ENCODE measurements at places on chromosomes 7 and 10.

DNA sequence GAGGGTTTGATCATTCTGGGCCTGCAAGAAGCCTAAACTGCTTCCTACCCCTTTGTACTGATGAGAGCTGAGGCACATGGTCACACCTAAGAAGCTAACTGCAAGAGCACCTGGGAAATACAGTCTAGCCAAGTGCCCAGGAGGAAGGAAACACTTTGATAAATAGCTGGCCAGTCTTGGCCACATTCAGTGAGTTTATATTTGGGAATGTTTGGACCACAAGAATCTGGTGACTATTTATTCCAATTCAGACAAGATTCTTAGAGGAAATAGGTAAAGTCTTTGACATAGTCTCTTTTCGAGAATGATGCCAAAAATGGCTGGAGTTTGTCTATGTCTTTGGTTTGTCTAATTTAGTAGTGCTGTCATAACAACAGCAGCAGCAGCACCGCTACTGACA lies 213.6 kb downstream of the KIF20B start:
- no peak for DNase-seq

DNA sequence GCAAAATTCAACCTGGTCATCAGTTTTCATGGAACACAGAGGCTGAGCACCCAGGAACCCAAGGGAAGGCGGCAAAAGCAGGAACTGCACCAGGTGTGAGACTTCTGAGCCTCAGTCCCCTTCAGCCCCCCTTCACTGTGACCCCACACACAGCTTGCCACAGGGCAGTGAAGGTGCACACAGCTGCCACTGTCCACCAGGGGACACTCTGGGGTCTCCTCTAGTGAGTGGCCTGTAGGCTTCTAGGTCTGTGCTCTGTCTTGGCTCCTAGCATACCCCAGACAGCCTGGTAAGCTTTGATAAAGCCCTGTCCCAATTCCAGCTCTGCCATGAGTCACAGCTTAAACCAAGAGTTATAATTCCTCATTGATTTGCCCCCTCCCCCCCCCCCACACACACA lies 12.1 kb downstream of the KCNH2 start:
- DNase-seq = no peak

GRCh38 chr7:42485301-42485766 lies 248.3 kb upstream of the GLI3 start:
- DNase-seq = no peak

DNA sequence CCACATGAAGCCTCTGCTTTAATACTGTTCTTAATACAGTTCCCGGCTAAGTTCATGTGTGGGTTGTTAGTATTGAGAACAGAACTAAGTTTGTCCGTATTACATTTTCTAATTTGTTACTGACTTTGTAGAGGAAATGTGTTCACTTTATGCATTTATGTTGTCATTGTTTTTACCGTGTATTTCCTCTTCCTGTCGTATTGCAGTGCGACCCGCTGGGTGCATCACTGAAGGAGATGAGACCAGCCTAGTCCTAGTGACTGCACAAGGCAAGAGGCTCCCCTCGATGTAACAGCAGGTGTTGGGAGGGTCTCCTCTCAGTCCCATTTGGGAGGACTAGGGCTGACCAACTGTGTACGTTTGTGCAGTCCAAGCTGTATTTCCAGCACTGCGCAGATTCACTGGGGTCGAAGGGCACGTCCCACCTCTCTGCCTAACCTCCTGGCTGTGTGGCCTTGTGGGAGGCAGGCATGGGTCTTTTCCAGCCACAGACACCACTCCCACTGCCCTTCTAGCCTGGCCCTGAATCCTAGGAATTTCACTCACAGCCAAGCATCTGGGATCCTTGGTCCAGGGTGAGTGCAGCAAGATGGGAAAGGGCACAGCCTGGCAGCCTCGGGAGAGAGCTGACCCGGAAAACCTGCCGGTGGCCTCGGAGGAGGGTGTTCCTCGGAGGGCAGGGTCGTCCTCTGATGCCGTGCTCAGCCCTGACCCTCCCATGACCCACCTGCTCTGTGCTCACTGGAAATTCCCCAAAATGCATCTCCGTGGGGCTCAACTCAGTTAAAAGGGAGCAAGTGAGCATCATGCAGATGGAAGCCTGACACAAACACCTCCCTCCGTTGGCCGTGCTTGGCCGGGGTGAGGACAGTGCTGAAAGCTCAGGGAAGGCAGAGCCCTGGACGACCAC lies 63.9 kb upstream of the FAM20C start:
- no peak for DNase-seq

- no peak for DNase-seq
Observed at GRCh38 chr7:106504645-106505044, 156.3 kb downstream of the CCDC71L start.

DNA sequence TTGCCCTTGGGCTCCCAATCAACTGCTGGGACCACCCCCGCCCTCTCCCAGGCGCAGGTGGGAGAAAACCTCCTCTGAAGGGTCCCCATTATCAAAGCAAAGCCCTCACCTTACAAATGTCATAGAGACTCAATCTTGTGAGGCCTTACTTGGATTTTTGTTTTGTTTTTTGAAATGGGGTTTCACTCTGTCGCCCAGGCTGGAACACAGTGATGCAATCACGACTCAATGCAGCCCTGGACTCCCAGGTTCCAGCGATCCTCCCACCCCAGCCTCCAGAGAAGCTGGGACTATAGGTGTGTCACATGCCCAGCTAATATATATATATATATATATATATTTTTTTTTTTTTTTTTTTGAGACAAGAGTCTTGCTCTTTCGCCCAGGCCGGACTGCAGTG lies 57.5 kb upstream of the WIPI2 start:
- DNase-seq = no peak
